Activated gamma-delta T cell treated with anti-CD3 and anti-CD28 coated beads, Interleukin-2, amount 50 U/mL, for 16 hours (primary cell): ENCODE measurements at places on chromosomes 7 and 10.

DNA sequence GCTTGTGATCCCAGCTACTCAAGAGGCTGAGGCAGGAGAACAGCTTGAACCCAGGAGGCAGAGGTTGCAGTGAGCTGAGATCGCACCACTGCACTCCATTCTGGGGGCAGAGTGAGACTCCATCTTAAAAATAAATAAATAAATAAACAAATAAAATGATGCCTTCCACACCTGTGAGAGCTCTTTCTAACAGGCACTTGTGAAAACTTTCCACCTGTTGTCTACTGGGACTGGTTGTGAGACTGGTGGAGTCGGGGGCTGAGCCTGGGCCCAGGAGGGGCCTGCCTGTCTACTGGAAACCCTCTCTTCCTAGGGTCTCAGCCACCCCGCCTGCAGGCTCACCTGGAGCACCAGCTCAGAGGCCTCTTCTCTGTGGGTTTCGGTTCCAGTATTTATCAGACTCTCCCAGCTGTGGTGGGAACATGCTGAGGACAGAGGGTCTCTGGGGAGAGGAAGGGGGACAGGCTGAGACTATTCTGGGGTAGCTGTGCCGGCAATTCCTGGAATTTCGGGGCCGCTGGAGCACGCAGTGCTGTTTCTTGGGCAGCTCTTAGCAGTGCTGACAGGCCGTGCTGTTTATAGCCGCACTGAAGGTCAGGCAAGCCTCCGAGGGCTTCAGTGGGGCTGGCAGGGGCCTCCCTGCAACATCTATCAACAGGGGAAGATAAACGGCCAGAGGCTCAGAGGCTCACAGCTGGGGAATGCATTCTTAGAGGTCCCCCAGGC lies 3.8 kb downstream of the LDB3 start:
- no peak for DNase-seq

GRCh38 chr10:50410066-50410811 lies 158.9 kb upstream of the ASAH2 start:
- no peak for DNase-seq

DNA sequence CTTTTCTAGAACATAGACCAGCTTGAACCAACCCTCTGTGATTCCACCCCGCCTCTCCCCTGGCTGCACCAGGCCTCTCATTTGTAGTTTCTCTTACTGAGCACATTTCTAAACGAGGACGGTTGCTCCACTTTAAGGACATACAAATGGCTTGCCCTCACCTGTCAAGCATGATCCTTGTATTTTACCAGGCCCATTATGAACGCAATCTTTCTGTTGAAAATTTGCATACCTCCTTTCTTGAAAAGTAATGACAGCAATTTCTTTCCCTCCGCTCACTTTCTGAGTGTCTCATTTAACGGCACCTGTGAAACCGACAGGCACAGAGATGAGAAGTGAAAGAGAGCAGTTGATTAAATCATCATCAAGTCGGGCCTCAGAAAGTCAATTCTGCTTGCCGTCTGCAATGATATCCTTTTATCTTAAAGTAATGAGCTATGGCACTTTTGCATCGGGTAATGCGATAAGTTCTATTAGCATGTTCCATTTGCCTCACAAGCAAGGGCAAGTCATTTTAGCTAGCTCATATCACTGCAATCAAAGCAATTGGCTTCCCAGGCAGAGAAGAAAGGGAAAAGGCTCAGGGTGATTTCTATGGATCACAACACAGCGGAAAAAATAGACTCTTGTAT lies 705.6 kb upstream of the GALNT17 start:
- no peak for DNase-seq

- no peak for DNase-seq
Measured at GRCh38 chr7:3429981-3430380, 128.9 kb downstream of the SDK1 start.

DNA sequence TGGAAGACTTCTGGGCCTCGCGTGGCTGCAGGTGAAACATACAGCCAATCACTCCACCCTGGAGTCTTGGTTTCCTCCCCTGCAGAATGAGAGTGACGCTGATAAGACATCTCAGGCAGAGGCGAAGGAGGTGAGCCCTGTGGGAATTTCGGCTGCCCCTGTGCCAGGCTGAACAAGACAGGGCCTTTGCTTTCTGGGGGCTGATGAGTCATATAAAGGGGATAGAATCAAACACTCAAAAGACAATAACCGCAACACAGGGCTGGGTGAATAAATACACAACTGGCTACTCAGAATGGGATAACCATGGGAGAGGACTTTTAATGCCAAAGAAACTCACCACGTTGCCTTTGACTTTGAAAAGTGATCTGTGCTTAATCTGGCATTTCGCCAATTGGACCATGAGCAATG lies 143.8 kb downstream of the KCNMA1 start:
- no peak for DNase-seq

DNA sequence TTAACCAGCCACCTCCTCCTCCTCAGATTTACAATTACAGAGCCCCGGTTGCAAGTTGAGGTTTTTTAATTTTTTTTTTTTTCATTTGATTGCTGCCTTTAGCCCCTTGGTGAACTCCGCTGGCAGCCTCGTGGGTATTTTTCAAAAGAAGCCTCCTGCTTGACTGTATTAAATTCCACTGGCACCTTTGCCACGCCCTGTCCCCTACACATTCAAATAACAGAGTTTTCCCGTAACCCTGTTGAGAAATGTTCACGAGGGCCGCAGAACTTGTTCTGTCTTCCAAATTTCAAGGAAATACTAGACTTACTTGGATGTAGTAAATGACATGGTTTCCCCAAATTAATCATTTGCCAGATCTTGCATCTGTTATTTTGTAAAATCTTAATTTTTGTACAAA lies 167.0 kb downstream of the ARID5B start:
- DNase-seq: no peak

- no peak for DNase-seq
Measured at GRCh38 chr7:5646846-5647245, 134.6 kb downstream of the RNF216 start.

GRCh38 chr7:14507617-14508016 lies 394.9 kb downstream of the DGKB start:
- no peak for DNase-seq

- DNase-seq: no peak
Measured at GRCh38 chr10:72039377-72039776, 49.0 kb downstream of the SPOCK2 start.

DNA sequence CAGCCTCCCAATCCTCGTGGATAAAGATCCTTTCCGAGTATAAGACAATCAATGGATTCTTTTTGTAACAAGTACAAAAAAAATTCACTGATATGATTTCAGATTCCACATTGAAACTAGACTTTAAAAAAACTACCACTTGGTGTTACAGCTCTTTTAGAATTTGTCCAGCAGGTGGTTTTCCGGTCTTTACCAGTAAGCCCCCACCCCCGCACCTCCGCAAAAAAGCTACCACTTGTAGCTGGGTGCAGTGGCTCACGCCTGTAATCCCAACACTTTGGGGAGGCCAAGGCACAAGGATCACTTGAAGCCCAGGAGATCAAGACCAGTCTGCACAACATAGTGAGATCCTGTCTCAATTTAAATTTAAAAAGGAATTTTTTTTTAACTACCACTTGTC lies 19.8 kb downstream of the IGF2BP3 start:
- DNase-seq: no peak

DNA sequence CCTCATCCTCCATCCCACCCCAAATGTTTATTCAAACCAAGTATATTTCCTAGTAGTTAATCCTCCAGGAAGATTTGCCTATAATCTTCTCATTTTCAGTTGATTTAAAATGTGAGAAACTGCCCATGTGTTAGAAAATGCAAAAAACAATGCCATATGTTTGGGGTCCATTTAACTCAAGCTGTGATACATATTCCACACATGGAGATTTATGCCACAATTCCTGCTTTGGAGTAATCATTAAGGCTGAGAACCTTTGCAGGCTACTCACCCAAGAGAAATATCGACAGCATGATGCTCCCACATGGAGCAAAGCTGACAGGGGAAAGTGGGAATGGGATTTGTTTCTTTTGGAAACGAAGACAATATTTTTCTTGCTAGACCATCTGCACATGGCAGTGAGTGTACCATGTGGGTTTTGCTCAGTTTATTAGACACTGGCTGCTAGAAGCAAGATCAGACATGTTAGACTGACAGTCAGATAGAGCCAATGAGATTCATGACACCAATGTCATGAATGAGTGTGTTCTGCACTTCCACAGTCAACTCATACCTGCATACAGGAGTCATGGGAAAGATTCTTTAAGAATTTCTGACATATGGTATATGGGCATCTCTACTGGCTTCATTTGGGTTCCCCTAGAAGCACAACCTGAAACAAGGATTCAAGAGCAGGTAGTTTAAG lies 3.4 kb upstream of the GRM8 start:
- DNase-seq: no peak

DNA sequence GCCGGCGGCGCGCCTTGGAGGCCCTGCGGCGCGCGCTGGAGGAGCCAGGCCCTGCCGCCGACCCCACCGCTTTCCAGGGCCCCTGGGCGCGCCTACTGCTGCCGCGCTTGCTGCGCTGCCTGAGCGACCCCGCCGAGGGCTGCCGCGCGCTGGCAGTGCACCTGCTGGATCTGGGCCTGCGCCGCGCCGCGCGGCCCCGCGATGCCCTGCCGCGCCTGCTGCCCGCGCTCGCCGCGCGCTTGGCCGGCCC lies 280 bp downstream of the DNAAF5 start:
- DNase-seq: no peak

DNA sequence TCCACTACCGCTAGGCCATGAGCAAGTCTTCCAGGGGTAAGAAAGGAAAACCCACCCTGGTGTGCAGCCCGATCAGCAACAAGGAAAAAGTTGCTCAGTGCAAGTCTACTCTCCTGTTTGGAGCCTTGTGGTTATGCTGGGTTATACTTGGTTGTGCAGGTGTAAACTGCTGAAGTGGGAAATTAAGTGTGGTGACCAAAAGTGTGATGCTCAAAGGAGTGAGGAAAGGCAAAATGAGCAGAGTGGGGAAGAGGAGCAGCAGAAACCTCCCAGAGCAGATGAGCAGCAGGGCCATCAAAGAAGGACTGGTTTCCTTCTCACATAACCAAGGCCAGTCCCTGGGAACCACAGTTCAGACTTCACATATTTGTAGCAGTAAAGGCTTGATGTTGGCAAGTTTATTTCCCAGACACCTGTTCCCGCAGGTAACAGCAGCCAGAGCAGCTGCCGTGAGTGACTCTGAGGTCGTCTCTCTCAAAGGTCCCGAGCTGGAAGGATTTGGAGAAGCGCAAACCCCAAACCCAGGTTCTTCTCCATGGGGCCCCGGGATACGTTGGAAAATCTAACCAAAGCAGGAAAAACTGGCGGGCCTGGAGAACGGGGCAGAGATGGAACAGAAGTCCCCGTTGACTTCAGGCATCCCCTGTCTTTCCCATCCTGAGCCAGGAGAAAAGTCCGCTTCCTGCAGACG lies 607 bp upstream of the SMO start:
- no peak for DNase-seq

DNA sequence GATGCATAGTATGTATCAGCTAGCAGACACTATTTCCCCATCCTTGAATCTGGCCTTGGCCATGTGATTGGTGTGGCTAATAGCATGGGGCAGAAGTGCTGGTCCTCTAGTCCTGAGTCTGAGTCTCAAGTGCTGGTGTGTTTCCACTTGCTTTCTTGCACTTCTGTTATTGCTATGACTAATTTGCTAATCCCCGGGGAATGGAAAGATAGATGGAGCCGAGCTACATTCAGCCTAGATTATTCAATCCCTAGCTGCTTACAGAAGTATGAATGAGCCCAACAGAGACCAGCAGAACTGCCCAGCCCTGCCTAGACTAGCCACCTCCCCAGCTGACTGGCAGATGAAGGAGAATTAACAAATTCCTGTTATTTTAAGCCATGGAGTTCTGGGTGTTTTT lies 53.2 kb upstream of the SYPL1 start:
- DNase-seq: no peak

GRCh38 chr7:98105942-98106544 lies 619 bp upstream of the LMTK2 start:
- DNase-seq: no peak

- no peak for DNase-seq
Measured at GRCh38 chr7:81064426-81064825, 145.6 kb upstream of the SEMA3C start.

GRCh38 chr7:78218051-78218450 lies 419.5 kb downstream of the PHTF2 start:
- no peak for DNase-seq

- DNase-seq: no peak
Measured at GRCh38 chr10:23534326-23534725, 95.5 kb downstream of the OTUD1 start.

DNA sequence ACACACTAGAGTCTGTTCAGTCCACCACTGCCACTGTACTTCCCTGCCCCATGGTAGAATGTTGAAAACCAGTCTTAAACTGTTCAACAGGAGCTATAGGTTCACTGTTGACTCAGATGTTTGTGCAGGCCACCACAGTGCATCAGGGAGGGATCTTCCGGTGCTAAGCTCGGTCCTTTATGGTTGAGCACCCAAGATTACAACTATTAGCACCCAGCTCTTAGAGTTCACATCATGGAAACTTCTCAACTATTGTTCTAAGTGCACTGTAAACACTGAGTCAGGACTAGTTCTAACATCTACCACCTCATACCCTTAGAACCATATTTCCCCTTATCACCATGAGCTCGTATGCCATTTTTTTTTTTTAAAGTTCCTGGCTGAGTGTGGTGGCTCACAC lies 97.1 kb upstream of the MXI1 start:
- DNase-seq: no peak

GRCh38 chr7:74173074-74173473 lies 1.1 kb upstream of the EIF4H start:
- DNase-seq: no peak
